CD4-positive, alpha-beta memory T cell (primary cell): ENCODE measurements at places on chromosomes 16 and 17. TPM values are rescaled to one million over a fixed set of nuclear protein-coding genes. Genes with fewer than 3 reads are reported as not detected.

Gene BLMH
- 54.0 TPM for total RNA-seq

Gene GPR142
- total RNA-seq = not detected

Gene CMTR2
- total RNA-seq = 28.5 TPM

Gene ATAD5
- 4.5 TPM for total RNA-seq

Gene SHBG
- total RNA-seq = not detected

Gene CEP95
- total RNA-seq = 108 TPM

Gene NAGPA
- total RNA-seq = 33.2 TPM

Gene SDR42E2
- 0.73 TPM for total RNA-seq

Gene GNAO1
- total RNA-seq = 10.8 TPM

Gene LGALS9B
- total RNA-seq = not detected

Gene ELMO3
- 10.6 TPM for total RNA-seq

Gene HOXB9
- not detected for total RNA-seq

Gene TTC19
- 36.3 TPM for total RNA-seq

Gene MT1G
- not detected for total RNA-seq

Gene CEP295NL
- total RNA-seq = 0.28 TPM

Gene TMEM92
- not detected for total RNA-seq
